ENCODE measurements at places on chromosomes 3 and 15.

DNA sequence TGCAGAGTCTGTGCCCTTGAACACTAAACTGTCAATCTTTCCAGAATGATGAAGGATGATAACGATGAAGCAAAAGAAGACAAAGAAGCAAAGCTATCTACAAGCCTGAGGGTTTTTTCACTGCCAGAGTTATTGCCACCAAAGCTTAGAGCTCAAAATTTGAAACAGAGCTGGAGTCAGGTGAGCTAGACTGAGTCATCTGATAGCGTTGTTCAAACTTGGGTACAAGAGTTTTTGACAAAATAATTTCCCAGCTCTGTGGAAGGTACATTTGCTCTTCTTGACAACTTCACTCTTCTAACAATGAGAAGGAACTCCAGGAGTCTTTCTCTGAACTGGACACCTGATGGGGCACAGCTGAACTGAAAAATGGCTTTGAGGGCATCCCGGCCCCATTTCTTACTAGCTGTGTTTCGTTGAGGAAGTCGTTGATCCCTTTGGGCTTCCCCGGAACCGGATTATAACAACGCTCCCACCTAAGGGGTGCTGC lies 715 bp downstream of the MCCC1 start:
- no peak for DNase-seq

GRCh38 chr15:66595931-66596545 lies 30.2 kb upstream of the LCTL start:
- DNase-seq: no peak

GRCh38 chr3:16257309-16257708 lies 7.4 kb downstream of the DPH3 start:
- no peak for DNase-seq

- no peak for DNase-seq
Measured at GRCh38 chr3:122760453-122761271, 33.0 kb downstream of the HSPBAP1 start.

GRCh38 chr3:178201714-178202113 lies 334.5 kb upstream of the KCNMB2 start:
- no peak for DNase-seq

GRCh38 chr3:128133273-128133883 lies 9.8 kb upstream of the RUVBL1 start:
- DNase-seq: no peak

DNA sequence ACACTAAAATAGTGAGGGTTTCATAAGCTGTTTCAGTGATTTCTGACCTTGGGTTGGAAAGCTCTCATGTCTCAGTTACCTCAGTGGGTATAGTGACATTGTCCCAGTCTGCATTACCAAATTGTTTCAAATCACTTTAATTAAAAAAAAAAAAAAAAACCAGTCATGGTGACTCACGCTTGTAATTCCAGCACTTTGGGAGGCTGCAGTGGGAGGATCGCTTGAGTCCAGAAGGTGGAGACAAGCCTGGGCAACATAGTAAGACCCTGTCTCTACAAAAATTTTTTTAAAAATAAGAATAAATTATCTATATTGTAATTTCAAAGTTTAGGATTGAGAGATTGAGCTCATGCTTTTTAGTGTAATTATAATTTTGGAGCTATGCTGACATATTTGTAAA lies 78.0 kb downstream of the MBNL1 start:
- DNase-seq: no peak

DNA sequence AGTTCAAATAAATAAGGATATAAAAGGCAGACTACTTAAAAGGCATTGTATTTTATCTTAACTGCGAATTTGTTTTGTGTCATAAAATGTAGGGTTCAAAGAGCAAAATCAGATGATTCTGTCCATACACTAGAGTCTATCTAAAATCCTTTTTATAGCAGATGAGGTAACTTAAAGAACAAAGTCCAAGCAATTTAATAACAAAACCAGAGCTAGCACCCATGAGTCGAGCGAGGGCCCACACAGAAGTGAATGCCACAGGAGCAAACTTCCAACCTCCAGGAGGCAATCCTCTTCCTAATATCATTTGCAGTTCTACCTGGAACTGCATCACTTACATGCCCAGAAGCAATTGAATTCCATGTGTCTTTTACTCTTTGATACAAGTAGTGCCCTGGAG lies 35.4 kb upstream of the KBTBD8 start:
- DNase-seq: no peak

- DNase-seq: no peak
Measured at GRCh38 chr3:62238003-62238402, 135.3 kb downstream of the FEZF2 start.
